ENCODE measurements at places on chromosomes 2 and 18. TPM values are rescaled to one million over a fixed set of nuclear protein-coding genes. Genes with fewer than 3 reads are reported as not detected.

Gene SELENOI
- 27.4 TPM for total RNA-seq

Gene DPP4
- 18.3 TPM for total RNA-seq

Gene COL4A4
- 1.2 TPM for total RNA-seq

Gene AQP12B
- 10.0 TPM for total RNA-seq

DNA sequence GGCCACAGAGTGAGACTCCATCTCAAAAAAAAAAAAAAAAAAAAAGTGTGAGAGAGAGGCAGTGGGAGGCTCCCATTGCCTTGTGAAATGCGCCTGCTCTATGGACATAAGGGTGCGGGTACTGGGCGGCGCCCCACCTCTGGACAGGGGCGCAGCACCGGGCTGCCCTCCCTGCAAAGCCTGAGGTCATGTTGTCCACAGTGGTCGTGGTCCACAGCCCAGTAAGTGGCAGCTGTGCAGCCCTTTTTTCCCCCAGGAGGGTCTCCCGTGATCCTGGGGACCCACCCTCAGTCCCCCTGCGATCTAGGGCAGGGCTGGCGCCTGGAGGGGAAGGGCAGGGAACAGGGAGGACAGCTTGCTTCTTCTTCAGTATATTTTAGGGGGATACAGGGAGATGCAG lies 37.8 kb downstream of the LPIN1 start:
- no peak for DNase-seq

- no peak for DNase-seq
Observed at GRCh38 chr2:156562124-156562523, 125.9 kb downstream of the GPD2 start.

GRCh38 chr18:11175266-11175979 lies 26.1 kb upstream of the PIEZO2 start:
- DNase-seq, result no peak

- no peak for DNase-seq
Observed at GRCh38 chr2:98464772-98465310, 20.2 kb downstream of the INPP4A start.

DNA sequence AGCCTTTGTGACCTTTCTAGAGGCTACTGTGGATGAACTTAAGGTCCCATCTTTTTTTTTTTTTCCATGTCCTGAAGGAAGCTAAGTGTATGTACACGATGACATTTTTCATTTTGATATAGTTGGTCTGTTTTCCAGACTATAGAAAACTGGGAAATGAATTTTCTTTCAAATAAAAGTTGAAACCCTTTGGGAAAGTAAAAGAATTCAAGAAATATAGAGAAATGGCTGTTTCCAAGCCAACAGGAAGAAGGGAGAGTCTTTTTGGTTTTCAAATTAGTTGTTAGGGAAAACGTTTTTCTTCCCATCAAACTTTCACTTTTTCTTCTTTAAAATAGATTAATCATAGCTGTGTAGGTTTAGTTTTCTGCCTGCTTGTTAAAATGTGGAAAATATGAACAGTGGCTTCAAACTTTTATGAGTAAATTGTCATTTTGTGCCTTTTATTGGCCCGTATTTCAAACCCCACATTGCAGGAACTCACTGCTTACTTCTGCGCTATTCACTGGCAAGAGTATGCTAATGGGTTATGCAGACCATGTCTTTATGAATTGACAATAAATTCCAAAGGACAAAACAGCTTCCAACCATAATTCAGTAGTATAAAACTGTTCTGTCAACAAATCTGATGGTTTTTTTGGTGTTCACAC lies 27.7 kb upstream of the LYPD1 start:
- DNase-seq, result no peak

DNA sequence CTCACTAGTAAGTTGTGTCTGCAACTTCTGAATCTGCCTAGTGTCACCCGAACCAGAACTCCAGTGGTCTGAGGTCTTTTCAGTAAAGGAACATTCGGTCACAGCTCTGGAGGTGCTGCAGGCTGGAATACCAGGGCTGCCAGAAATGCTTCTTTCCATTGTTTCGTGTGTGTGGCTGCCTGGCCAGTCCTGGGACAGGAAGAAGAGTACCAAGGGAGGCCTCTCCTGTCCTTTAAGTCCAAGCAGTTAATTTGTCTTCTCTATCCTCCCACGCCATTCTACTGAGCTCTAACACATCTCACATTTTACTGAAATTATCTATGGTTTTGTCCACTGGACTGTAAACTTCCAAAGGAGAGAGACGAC lies 196.0 kb downstream of the LNPK start:
- DNase-seq, result no peak

DNA sequence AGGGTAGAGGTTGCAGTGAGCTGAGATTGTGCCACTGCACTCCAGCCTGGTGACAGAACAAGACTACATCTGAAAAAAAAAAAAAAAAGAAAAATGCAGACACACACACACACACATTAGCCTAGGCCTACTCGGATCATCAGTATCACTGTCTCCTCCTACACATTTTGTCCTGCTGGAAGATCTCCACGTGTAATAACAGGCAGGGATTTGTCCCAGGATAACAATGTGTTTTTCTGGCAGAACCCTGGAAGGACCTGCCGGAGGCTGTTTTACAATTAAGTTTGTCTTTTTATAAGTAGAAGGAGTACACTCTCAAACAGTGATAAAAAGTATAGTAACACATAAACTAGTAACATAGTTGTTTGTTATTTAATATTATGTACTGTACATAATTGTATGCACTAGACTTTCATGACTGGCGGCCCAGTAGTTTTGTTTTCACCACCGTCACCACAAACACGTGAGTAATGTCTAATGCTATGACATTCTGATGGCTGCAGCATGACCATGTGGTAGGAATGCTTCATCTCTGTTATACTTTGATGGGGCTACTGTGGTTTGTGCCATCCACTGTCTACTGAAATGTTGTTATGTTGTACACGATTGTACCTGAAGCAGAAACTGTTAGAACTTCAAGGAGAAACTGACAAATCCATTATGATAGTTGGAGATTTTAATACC lies 130.6 kb downstream of the ATP9B start:
- no peak for DNase-seq

GRCh38 chr2:235711527-235711926 lies 217.7 kb downstream of the AGAP1 start:
- no peak for DNase-seq

- DNase-seq, result no peak
Observed at GRCh38 chr2:37586663-37587317, 84.7 kb downstream of the CDC42EP3 start.

GRCh38 chr18:69022426-69022825 lies 224.5 kb downstream of the CCDC102B start:
- DNase-seq, result no peak

DNA sequence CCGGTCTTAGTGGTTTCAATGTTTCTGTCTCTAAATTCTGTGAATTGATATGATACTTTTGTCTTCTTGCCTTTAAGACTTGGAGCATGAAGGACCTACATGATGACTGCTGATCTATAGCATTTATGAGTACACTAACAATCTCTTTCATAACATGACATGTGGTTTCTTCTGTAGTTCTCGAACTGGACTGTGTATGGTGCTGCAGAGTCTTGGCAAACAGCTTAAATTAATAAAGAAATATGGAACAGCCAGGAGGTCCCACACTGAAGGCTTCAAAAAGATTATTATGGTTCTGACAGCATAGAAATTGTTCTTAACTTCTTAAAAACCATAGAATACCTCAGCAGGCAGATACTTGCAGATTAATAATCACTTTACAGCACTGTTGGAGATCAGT lies 145.0 kb downstream of the DCC start:
- no peak for DNase-seq

DNA sequence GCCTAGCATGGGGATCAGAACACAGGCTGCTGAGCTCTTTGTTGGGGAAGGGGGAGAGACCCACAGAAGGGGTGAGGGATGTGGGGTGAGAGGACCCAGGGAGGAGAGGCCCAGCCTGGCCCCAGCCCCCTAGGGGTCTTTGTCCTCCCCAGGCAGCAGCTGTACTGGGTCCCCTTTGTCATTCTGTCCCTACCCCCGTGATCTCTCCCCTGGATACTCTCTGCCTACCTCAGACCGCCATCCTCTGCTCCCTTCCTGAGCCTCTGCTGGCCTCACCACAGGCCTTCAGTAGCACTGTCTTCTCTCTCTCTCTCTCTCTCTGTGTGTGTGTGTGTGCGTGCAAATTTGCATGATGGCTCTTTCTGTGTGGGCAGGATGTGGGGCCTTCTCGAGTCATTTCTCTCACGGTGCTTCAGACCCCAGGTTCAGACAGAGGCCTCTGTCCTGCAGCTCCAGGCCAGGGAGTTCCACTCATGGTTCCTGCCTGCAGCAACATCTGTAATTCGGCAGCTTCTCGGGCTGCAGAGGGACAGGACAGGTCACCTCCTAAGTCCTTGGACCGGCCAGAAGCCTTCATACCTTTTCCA lies 1.4 kb downstream of the PSD4 start:
- DNase-seq, result no peak

DNA sequence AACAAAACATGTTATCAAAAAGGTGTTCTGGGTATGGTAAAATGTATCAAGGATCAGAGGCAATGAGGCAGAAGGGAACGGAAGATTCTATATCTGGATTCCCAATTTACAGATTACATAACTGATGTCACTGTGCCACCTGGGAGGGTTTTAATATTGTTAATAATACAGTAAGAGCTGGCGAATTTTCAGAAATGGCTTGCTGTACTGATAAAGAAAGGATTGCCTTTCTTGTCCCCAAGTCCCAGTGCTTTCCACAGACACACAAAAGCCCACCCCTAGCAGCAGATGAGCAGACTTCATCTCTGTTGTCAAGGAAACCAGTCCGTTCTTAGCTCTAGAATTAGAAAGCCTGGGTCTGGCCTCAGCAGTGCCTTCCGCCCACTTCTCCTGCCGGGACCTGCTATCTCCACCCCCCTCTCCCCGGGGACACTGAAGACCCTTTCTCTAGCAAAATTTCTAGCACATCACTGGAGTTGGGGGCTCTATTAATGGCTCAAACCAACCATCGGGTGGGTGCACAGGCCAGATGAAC lies 34.3 kb downstream of the ADD2 start:
- DNase-seq, result no peak

DNA sequence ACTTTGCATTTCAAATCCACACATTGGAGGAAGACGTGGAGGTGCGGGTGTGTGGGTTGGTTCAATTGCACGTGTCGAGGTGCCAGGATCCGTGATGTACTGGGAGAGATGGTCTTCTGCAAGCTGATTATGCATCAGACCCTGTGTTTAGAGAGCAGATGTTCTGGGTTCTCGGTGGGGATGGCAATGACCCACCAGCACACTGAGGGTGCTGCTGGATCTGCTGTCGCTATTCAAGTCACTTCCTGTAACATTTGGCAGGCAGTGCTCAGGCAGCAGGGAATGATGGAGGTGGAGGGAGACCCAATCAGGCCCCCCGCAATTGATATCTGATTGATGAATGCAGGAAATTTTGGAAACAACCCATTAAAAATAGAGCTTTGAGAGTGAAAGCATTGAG lies 830.1 kb upstream of the POU3F3 start:
- no peak for DNase-seq

DNA sequence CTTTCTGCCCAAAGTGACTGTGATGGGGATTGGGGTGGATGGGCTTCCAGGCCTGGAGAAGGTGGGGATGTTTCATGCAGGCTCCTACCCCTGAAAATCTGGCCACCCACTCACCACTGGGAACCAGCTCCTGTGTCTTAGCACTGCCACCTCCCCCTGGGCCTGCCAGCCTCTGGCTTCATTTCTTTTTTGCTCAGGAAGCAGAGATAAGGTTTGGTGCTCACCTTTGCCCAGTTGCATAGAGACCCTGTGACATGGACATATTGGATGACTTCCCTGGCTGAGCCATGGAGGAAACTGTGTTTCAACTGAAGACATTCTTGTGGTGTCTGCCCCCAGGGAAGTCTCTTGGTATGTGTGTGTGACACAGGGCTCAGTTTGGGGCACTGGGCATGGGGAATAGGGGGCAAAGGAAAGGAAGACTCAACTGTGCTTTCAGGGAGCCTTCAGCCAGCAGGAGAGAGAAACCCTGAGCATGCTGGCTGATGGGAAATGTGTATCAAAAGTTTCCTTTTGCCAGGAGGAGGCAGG lies 16.7 kb downstream of the CTIF start:
- no peak for DNase-seq

- no peak for DNase-seq
Observed at GRCh38 chr2:144643537-144644336, 123.8 kb upstream of the ZEB2 start.

GRCh38 chr18:79956276-79956675 lies 4.8 kb upstream of the SLC66A2 start:
- DNase-seq, result no peak

GRCh38 chr18:48138210-48138609 lies 207.8 kb upstream of the SMAD2 start:
- no peak for DNase-seq

DNA sequence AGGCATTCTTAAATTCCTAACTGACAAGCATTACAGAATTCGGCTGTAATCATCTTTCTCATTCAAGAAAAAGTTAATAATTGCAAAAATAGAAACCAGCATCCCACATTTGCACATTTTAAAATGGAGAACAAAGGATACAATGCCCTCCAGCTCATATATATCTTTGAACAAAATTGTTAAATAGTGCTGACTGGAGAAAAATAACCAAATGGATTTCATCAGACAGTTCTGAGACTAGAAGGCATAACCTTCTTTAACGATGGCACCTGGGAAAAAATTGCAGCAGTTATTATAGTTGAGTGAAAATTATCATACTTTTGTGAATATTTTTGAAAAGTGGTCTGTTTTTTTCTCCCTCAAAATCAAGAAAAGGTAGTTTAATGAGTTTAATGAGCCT lies 138.9 kb upstream of the CDH19 start:
- no peak for DNase-seq

DNA sequence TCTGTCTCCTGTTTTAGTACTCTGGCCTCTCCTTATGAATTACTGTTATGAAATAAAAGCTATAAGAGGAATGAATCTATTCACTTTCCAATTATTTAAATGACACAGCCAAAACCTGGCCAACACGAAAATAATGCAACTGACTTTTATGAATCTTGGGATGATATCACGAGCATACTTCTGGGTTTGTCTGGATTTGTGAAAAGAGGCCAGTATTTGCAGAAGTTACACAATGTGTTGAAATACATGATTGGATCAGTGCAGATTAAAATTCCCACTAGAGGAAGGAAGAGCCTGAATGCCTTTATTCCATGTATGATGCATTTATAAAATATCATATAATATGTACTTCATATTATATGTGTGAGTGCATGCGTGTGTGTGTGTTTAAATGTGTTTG lies 418.2 kb downstream of the GRB14 start:
- no peak for DNase-seq

DNA sequence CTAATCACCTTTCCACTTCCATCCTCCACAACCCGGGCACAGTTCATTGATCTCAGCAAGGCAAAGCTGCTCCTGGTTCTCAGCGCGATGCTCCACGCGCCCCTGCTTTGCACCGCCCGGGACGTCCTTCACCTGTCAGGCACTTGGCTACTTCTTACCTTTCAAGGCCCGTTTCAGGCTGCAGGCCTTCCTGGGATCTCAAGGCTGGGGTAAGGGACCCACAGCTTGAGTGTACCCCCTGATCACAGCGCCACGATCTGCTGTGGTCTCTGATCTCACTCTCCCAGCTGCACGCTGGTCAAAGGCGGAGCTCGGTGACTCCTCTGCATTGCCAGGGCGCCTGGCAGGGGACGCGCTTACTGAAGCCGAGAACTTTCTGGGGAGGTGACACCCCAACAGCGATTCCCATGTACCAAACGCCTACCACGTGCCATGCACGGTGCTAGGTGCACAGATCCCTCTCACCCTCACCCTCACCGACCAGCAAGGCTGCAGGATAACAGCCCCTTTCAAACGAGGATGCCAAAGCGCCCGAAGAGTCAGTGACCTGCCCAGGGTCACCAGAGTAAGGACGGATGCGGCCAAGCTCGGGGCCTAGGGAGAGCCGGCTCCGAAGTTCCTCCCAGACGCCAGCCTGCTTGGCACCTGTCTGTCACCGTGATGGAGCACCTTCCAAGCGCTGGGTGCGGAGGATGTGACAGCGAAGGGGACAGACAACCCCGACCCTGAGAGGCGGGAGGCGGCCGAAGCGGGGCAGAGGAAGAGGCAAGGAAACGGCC lies 818 bp downstream of the ITGB1BP1 start:
- DNase-seq, result peak; percentile 66

Measured in mucosa of descending colon (tissue), 3 donors.